ENCODE measurements at places on chromosomes 16 and 17. TPM values are rescaled to one million over a fixed set of nuclear protein-coding genes. Genes with fewer than 3 reads are reported as not detected.

GRCh38 chr16:17563323-17564091 is 92.7 kb upstream of the XYLT1 start:
- DNase-seq = no peak

DNA sequence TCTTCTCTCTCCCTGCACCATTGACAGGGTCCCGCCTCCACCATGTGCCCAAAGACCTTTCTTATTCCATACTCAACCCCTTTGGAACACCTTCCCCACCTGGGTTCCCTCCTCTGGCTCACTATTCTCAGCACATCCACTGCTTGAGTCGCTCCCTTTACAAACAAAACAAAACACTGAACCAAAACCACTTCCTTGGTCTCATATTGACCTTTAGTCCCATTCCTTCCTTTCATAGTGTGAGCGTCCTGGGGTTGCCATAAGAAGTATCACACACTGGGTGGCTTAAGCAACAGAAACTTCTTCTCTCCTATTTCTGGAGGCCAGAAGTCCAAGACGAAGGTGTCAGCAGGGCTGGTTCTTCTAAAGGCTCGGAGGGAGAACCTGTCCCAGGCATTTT is 6.1 kb upstream of the TNRC6C start:
- no peak for DNase-seq

GRCh38 chr17:56536766-56537165 is 56.7 kb upstream of the NOG start:
- DNase-seq = no peak

DNA sequence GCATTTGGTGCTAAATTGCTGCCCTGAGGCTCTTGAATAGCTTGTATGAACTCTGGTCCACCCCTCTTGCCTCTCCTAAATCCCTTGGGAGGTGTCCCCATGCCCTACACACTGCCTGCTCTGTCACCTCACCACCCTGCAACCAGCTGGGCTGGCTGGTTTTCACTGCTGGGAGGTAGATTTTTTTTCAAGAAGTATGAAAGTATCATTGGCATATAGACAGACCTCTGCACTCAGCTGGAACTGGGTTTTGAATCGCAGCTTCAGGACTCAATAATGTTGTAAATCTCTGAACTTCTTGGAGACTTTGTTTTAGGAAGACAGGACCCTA is 184.9 kb downstream of the MSI2 start:
- no peak for DNase-seq

DNA sequence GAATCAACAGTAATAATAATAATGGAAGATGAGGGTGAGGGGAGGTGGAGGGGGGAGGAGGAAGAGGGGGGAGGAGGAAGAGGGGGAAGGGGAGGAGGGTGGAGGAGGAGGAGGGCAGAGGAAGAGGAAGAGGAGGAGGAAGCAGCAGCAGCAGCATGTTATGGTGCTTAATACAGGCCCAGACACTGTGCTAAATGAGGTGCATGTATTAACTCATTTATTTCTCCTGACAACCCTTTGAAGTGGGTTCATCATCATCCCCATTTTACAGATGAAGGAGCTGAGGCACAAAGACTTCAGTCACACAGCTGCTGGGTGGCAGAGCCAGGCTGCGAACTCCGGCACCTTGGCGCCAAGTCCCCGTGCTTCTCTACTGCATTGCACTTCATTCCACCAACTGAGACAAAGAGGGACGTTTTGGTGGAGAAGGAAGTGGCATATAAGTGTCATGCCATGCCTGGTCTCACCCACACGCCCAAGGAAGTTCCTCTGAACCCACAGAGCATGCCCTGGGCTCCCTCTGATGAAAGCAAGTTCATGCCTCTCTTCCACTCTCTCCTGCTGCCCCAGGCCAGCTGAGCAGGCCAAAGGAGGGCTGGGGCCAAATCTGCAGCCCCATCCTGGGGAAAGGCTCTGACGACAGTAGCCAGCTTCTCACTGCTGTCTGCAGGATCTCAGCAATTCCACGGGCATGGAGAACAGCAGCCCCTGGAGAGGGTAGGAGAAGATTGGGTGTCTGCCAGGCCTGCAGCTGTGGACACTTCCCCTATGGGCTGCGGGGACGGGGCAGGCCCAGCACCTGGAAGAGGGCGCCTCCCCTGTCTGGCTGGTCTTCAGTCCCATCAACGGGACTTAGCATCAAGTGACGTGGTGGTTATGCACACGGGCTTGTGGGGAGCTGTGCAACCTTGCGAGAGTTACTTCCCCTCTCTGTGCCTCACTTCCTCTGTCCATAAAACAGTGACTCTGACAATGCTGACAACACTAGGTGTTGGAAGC is 21.8 kb downstream of the XYLT1 start:
- DNase-seq = peak; percentile 61

DNA sequence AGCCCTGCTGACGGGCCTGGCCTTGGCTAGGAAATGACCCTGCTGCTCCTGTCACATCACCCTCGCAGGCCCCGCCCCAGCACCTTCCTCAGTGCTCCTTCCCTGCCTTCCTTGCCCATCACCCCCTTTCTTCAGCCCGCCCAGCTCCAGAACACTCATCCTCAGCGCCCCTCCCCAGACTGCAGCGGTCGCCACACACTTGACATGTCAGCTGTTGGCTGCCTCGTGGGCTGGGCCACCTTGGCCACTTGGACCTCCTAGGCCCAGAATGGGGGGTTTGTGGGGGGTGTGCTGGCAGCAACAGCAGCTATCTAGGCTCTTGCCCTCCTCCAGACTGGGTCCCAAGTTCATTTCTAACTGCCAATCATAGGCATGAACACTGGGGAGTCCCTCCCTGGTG is 10.6 kb downstream of the ELMO3 start:
- no peak for DNase-seq

DNA sequence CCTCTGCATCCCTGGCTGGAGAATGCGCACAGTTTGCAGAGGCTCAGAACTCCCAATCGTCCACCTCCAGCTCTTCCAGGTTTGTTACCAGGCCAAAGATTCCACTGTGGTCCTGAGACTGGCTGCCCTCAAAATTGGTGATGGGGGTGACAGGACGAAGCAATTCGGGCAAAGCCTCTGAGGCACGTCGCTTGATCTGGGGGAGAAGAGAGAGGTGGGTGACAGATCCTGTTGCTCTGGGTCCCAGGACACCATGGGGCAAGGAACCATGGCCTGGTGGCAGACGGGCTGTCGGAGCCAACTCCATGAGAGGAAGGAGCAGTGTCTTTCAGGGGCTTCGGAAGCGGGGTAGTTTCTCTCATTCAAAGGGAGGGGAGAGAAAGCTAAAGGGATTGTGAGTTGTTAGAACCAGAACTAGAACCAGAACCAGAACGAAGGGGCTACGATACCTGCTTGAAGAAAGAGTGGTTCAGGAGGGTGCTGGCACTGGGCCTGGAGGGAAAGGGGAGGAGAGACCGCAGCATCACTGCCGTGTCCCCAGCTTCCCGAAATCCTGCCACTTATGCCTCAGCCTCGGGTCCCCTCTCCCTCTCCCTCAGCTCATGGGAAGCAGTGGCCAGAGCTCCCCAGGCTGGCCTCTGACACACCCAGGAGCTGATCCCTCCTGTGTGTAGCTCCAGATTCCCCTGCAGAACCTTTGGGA is 3.8 kb upstream of the LIMD2 start:
- no peak for DNase-seq

DNA sequence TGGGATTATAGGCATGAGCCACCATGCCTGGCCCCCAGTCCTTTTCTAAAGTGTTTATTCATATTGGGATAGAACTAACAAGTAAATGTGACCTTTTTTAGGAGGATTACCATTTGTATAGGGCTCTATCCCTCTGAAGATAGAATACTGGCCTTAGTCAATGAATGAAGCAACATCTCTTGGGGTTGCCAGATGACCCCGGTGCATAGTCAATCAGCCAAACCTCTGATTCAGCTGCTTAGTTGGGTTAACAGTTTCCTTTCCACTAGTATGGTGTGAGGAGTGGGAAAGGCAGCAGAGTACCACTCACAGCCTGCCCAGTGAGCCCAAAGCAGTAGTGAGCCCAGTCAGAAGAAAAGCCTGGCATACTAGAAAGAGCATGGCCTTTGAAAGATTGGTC is 94.6 kb upstream of the TBX2 start:
- no peak for DNase-seq

DNA sequence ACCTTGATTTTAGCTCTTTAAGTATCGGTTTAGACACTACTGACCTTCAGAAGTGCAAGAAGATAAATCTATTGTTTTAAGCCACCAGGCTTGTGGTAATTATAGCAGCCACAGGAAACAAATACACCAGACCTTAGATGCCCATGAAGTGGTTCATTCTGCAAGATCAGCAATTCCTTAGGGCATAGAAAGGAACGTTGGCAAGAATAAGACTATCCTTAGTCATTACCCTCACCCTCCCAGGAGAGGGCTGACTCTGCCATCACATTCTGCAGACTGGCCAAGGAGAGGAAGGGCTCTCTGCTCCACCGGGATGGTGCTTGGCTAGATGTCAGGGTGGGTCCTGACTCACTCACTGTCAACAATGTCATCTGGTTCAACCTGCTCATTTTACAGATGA is 14.1 kb upstream of the NDEL1 start:
- DNase-seq = no peak

DNA sequence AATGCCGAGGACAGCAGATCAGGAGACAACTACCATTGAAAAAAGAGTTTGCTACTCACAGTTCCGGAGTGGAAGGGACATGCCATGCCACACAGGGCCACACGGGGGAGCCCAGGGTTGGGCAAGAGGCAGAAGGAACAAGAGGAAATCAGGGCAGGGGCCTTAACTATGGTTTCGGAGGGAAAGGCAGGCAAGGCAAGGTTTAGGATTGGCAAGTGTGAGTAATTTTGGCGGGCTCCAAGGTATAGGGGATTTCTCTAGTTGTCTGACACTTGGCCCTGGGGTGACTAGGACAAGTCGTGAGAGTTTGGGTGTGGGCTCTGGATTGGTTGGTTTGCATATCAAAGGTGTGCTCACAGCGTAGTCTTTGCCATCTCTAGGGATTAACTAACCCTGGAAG is 27.0 kb upstream of the NTN1 start:
- DNase-seq = peak; percentile 73

DNA sequence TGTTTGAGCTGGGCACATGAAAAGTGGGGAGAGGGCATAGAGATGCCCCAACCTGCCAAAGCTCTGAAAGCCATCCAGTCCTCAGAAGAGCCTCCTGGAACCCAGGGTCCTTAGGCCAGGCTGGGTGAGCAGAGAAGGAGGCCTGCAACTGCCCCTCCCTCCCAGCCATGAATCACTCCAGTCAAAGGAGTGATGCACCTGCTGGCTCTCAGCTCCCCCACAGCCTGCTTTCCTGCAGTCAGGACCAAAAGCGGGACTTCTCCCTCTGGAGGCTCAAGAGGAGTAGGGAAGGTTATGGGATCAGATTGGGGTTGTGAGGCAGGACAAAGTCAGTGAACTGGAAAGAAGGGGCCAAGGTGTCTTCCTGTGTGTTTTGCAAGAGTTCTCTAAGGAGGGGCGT is 145.6 kb downstream of the TMEM132E start:
- DNase-seq = no peak

DNA sequence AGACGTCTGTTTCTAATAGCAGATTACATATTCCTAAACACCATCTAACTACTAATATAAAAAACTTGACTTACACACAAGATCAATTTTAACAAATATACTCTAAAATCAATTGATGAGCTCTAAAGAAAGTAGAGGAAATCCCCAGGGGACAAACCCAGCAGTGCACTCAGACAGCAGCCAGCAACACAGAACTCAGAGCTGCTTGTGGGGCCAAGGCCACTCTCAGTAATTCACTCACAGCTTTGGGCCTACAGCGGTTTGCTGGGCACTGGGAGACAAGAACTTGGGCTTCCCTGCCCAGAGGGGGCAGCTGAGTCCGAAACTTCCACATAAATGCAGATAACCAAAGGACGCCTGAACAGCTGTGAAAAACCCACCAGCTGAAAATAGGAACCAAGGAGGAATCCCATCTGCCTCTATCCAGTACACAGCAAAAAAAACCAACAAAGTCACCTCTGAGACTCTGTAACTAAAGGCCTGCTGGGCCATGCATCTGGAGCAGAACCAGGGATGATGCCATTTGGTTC is 21.4 kb downstream of the NPLOC4 start:
- no peak for DNase-seq

GRCh38 chr16:8874388-8874787 is 5.6 kb upstream of the CARHSP1 start:
- no peak for DNase-seq

- no peak for DNase-seq
Observed at GRCh38 chr16:25707982-25708583, 16.3 kb downstream of the HS3ST4 start.

- peak; percentile 72 for DNase-seq
Observed at GRCh38 chr16:11796227-11797165, 562 bp downstream of the ZC3H7A start.

- peak; percentile 78 for DNase-seq
Observed at GRCh38 chr17:41773190-41773588, 13.3 kb downstream of the JUP start.

GRCh38 chr16:28087675-28088300 is 24.3 kb upstream of the GSG1L start:
- DNase-seq = no peak

- DNase-seq = no peak
Observed at GRCh38 chr17:4248504-4249277, 15.1 kb downstream of the ANKFY1 start.

DNA sequence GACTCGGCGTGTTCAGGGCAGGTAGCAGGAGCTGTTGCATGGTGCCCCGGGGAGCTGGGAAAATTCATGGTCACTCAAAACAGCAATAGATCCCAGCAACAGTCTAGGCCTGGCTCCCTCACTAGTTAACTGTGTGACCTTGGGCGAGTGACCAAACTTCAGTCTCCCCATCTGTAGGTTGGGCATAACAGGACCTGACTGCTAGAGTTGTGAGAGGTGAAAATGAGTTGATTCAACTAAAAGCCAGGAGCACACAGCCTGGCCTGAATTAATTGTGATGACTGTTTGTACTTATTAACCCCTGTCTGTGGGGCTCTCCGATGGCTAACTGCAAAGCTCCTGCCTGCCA is 306.9 kb downstream of the SOX9 start:
- DNase-seq = no peak

GRCh38 chr17:81241648-81242420 is 2.7 kb downstream of the NDUFAF8 start:
- DNase-seq = no peak

- DNase-seq = no peak
Observed at GRCh38 chr17:42617956-42618431, 8.5 kb downstream of the TUBG1 start.

The SLFN11 gene
- total RNA-seq = 15.1 TPM

The AOC3 gene
- 7.6 TPM for total RNA-seq

The TPPP3 gene
- 15.5 TPM for total RNA-seq

The MYL4 gene
- 809 TPM for total RNA-seq

The PITPNM3 gene
- total RNA-seq = 0.36 TPM

The PPP1R27 gene
- 0.25 TPM for total RNA-seq

The TBC1D3D gene
- total RNA-seq = 0.49 TPM

The MRPL28 gene
- 76.1 TPM for total RNA-seq

The ASGR1 gene
- total RNA-seq = 0.14 TPM

The MSRB1 gene
- 32.7 TPM for total RNA-seq

The MARVELD3 gene
- not detected for total RNA-seq

The RCVRN gene
- 0.47 TPM for total RNA-seq

The GAS2L2 gene
- total RNA-seq = 0.08 TPM
